ENCODE measurements at places on chromosomes 11 and 22.

DNA sequence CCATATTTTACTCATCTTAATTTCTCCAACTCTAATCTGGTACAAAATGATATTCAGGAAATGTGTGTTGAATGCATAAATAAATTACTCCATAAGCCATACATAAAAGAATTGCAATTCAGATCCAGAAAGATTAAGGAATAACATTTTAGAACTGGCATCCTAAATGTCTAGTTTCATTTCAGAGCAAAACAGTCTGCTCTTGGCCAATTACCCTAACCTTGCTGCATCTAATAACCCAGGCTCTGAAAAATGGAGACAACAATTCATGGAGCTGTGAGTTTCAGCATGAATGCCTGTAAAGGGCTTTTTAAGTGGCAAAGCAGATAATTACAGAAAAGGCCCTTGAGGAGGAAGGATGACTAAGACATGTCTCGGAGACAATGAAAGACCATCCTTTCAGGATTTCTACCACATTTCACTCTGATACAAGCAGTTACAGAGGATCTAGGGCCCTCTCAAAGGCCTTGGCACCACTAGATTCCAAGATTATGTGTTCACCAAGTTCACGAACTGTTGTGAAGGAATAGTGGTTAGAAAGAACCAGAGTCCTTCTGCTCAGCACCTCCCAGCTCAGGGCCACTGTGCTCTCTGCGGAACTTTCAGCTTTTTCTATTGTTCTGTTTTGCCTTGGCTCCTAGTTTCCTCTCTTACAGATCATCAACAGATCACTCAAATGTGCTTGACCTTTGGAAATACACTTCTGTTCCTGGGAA lies 157.6 kb upstream of the BLID start:
- DNase-seq = no peak

DNA sequence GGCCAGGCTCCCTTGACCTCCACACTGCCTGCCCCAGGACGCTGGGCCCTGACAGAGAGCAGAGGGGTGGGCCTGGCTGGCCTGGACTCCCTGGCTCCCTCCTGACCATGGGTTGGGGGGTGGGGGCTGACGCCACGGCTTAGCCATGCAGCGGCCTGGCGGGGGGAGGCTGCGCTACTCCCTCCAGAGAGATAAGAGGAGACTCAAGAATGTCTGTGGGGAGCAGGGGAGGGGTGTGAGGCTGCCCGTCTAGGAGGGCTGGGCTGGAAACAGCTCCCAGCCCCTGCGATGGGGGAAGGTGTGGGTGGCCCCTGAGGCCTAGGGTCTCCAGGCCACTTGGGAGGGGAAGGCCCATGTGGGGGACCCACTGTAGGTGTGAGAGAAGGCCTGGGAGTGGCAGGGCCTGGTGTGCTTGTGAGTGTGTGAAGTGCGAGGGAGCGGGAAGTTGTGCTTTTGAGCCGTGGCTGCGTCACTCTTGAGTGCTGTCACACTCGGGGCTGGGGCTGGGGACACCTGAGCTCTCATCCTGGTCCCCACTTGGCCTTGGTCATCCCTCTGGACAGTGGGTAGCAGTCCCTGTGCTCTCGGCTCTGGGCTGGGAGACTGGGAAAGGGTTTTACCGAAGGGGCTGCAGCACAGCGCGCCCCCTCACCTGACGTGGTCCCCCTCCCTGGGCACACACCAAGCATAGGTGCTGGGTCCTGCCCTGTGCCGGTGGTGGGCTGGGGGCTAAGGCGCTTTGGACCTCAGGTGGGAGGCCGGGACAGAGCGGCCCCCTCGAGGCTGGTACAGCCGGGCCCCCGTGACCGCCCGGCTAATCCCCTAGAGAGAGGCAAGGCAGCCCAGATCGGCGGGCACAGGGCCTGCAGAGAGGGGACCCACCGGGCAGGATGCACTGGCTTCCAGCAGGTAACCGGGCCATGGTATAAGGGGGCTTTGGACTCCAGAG lies 2.4 kb downstream of the MYRF start:
- no peak for DNase-seq

DNA sequence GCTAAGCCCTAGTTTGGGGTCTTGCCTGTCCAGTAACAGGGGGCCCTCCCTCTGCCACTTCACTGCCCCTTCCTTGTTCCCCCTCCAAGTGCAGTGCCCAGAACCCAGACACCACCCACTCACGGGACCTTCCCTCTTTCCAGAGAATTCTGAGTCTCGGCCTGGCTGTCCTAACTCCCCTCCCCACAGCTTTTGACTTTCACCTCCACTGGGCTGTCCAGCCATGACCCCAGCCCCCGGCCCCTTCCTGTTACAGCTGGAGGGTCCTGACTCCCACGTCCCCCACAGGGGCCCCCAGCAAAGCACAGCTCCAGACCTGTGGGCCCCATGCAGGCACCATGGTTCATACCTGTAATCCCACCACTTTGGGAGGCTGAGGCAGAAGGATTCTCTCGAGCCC lies 71.5 kb downstream of the BRD1 start:
- DNase-seq = no peak

DNA sequence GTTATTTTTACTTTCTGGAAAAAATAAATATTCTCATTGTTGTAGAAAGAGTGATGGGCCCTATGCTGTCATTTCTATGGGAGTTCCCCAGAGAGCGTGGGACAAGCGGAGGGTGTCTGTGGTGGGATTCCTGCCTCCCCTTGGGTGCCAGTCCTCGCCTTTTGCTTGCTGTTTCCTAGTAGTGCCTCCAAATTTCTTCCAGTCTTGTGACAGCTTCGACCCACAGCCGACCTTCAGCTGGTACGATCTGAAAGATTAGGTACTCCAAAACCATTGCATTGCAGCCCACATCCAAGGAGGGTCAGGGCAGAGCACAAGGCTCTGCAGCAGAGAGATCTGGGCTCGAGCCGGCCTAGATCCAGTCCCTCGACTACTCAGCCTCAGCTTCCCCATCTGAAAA lies 58.9 kb upstream of the EMID1 start:
- no peak for DNase-seq

DNA sequence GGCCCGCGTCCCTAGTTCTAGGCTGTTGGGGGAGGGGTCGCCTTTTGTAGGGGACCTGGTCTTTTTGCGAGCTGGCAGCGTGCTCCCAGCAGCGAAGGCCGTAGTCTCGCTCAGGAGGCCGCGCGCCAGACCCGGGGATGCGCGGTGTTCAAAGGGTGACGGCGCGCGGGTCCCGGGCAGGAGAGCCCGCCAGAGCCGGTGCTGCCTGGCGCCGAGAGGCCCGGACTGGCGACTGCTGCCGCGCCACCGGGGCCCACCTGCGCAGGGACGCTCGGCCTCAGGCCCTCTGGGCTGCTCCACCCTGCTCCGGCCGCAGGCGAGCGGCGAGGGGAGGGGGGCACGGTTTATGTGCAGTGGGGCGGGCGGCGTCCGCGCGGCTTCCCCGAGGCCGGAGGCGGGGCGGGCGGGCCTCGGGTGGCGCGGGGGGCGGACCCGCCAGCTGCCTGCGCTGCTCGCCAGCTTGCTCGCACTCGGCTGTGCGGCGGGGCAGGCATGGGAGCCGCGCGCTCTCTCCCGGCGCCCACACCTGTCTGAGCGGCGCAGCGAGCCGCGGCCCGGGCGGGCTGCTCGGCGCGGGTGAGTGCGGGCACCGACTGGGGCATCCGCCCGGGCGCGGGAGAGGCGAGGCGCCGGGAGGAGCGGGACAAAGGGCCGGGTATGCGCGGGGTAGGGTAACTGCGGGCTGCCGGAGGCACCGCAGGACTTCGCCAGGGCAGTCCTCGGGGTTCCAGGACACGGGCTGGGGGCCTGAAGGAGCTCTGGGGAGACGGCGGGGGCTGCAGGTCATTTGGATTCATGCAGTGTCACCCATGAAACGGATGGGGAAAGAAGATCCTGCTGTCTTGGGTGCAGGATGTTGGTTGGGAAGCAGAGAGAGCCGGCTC lies at the start of gene PRSS23:
PRSS23 (plus strand) TSS at position 467 of the 884 bp plus-strand sequence. CDS start 7,102 bp downstream, outside the sequence.
- DNase-seq = no peak

DNA sequence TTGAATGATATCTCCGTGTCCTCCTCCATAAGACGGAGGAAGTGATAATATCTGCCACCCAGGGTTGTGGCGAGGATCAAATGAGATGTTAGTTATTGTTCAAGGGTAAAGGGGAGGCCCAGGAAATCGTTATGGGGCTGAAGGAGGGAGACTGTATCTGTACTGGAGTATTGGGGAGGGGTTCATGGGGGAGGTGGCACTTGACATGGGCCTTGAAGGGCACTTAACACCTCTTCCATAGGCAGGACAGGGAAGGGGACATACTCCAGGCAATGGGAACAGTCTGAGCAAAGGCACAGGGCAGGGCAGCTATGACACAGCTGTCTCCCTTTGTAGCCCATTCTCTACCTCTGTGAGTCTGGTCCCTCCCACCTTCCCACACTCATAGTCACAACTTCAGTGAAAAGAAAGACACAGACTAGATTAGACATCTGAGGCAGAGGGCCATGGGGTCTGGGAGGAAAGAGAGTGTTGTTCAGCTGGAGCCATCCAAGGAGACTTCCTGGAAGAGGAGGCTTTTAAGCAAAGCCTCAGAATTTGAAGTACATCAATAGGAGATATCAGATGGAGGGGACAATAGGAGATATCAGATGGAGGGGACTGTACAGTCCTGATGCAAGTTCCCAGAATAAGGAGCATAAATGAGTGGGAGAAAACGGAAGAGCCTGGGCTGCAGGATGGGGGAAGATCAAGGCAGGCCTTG lies 15.8 kb upstream of the DGKZ start:
- no peak for DNase-seq

- no peak for DNase-seq
These were observed 82.5 kb upstream of the PICALM start for GRCh38 chr11:86151174-86152005.

- no peak for DNase-seq
These were observed 1.2 kb upstream of the CASTOR1 start for GRCh38 chr22:30290342-30291057.

GRCh38 chr11:68904248-68904847 lies 657 bp downstream of the IGHMBP2 start:
- DNase-seq = no peak

- no peak for DNase-seq
These were observed 5.2 kb downstream of the DGAT2 start for GRCh38 chr11:75773595-75774353.

DNA sequence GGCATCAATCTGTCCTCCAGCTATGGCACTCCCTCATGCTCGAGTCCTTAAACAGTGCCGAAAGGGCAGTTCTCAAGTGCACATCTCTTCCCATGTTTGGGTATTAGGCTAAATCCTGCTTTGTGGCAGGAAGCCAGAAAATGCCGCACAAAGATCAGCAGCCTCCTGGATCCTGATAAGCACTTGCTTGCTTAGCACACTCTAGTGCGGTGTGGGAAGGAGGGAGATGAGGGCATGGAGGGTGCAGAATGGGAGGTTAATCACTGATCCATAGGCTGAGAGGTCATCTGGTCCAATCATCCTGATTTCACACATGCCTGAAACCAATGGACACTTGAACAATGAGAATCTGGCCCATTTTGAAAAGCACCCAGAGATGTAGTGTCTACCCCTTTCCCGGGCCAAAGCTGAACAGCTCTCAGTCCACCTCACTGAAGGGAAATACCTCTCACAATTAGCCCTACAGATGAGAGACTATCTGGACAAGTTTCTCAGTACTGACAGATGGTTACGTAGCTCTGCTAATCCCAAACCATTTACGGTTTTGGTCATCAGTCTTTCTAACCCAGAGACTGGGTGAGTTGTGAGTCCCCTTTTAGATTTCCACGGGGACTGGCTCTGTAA lies 29.8 kb upstream of the CHRM4 start:
- no peak for DNase-seq

GRCh38 chr22:27405672-27406388 lies 395.7 kb downstream of the MN1 start:
- no peak for DNase-seq

DNA sequence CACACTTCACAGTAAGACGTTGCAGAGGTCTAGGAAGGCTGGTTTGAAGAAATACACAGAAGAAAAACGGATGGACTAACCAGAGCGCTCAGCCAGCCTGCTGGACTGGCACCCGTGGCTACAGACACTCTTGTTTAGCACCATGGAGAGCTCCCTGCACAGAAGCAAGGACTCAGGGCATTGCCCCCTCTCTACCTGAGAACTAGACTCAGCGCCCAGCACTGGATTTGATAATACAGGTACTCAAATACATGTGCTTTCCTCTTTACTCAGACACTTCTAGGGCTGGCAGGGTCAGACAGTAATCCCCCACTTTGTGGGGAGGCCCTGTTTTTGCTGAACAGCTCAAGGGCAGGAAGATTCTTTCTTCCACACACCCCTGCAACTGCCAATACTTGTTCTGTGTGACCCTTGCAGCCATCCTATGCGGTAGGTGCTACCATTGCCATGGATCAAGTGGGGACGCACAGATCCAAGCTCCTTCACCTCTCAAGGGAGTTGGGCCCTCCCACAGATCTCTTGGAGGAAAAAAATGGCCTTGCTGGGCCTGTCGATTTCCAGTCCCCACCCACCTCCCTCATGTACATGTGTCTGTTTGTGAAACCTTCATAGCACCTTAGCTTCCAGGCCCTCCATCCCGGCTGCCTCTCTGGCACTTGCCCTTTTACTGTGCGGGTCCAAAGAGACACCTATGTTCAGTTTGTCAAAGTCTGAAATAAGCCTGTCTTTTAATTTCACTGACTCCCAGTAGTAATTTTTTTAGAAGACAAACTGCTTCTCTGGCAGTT lies 5.1 kb upstream of the P2RX6 start:
- peak; percentile 69 for DNase-seq

- no peak for DNase-seq
These were observed 62.4 kb downstream of the DSCAML1 start for GRCh38 chr11:117734601-117735024.

- no peak for DNase-seq
These were observed 33.6 kb upstream of the PARVG start for GRCh38 chr22:44147008-44147645.

GRCh38 chr11:19012636-19013035 lies 47.9 kb downstream of the MRGPRX2 start:
- no peak for DNase-seq

GRCh38 chr11:119204066-119204465 lies 2.1 kb upstream of the CBL start:
- no peak for DNase-seq

- no peak for DNase-seq
These were observed 623 bp downstream of the NDUFS8 start for GRCh38 chr11:68031144-68031464.

All from renal cortex interstitium (tissue), 15 donors.